ENCODE measurements at places on chromosomes 2 and 18. TPM values are rescaled to one million over a fixed set of nuclear protein-coding genes. Genes with fewer than 3 reads are reported as not detected.

The TWIST2 gene
- 63.5 TPM for total RNA-seq

The GAD1 gene
- total RNA-seq: not detected

The RNF138 gene
- 14.0 TPM for total RNA-seq

The CRYGD gene
- total RNA-seq: not detected

The LINC00305 gene
- total RNA-seq: not detected

The COX5B gene
- total RNA-seq: 440 TPM

The MOGAT1 gene
- not detected for total RNA-seq

The C1QL2 gene
- not detected for total RNA-seq

The EFEMP1 gene
- total RNA-seq: 82.1 TPM

The SH3BP4 gene
- 47.0 TPM for total RNA-seq

The SERPINB3 gene
- total RNA-seq: under 0.01 TPM

The CNDP1 gene
- total RNA-seq: not detected

The KCNK3 gene
- total RNA-seq: 3.9 TPM

The HRH4 gene
- total RNA-seq: not detected

The SPATA3 gene
- total RNA-seq: not detected

The CD8B2 gene
- not detected for total RNA-seq

The ARHGEF4 gene
- total RNA-seq: 7.4 TPM

The CREG2 gene
- total RNA-seq: 0.91 TPM

The HOXD12 gene
- not detected for total RNA-seq

The RAB11FIP5 gene
- total RNA-seq: 29.0 TPM

The TMEM127 gene
- 27.7 TPM for total RNA-seq

The C2orf80 gene
- not detected for total RNA-seq

The SMYD1 gene
- not detected for total RNA-seq

The ESPNL gene
- total RNA-seq: 2.9 TPM

The GALR1 gene
- not detected for total RNA-seq

The TBR1 gene
- under 0.01 TPM for total RNA-seq

The LBH gene
- total RNA-seq: 39.8 TPM

The ANO7 gene
- total RNA-seq: 1.4 TPM

The SLC4A3 gene
- 4.0 TPM for total RNA-seq

The SLC23A3 gene
- 1.4 TPM for total RNA-seq
